ENCODE measurements at places on chromosomes 2 and 18.

- DNase-seq = no peak
These were observed 71.4 kb downstream of the NAB1 start for GRCh38 chr2:190720276-190720675.

DNA sequence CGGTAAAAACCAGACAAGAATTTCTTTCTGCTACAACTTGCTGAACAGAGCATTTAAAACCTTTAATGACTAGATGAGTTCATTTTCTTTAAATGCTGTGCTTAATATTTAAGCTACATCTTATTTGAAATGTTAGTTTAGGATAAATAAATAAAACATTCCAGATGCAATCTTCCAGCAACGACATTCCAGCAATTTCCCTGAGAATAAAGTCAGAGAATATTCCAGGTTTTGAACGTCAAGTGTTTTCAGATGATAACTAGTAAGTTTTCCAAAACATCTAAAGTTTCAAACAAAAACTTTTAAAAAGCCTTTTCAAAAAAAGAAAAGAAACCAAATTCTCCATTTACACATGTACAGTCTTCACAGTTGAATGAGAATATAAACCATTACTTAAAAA is 104.8 kb downstream of the PPP1R1C start:
- no peak for DNase-seq

DNA sequence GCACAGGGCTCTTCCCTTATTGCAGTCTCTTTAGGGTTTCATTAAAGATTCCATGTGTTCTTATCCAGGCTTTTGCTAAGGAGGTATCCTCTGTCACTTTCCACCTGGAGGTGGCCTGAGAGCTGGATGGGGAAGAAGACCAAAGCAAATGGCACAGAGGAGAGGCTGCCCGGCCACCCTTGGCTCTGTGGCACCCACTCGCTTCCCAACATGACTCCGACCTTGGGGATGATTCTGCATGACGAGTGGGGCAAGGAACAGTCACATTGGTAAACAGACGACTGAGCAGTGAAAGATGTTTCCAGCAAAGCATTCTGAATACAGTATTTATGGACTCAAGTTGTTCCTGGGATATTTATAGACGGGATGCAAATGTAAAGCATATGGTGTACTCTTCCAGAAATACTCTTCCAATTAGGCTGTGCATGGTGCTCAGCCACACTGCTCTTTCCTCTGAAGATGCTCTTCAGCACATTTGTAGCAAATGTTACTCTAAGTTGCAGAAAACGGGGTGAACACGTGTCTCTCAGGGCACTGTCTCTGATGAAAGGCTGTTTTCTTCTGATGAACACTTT is 377.1 kb upstream of the HS6ST1 start:
- DNase-seq = no peak

DNA sequence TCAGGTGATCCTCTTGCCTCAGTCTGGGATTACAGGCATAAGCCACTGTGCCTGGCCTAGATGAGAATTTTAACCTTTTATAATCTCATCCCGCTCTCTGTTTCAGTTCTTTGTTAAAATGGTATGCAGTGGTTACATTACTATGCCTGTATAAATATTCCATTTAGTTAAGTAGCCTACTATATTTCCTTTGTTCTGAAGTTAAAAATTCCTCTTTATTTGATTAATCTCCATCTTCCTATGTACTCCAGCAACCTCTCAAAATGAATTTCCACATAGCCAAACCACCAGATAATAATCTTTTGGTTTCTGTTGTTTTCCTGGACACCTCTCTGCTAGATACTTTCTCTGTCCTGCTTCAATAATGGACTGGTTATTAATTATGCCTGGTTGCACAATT is 15.8 kb downstream of the RAB10 start:
- no peak for DNase-seq

- no peak for DNase-seq
These were observed 27.6 kb downstream of the C2orf76 start for GRCh38 chr2:119338826-119339561.

- no peak for DNase-seq
These were observed 47.7 kb upstream of the RNU4ATAC start for GRCh38 chr2:121483021-121483420.
